NCI-H1105 (cell line): ENCODE measurements at places on chromosomes 2 and 18.

DNA sequence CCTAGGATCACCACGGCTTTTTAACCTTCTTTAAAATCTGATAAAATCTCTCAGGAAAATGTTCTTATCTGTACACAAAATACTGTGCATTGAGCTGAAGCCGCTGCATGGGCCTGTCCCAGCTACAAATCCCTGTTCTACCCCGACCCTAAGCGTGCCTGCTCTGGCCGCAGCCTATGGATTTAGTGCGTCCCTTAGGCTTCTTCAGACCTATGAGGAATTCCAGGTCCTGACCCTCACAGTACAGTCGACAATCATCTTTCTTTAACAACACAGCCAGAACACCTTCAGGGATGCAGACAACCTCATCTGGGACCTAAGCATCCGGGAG lies 477 bp upstream of the WDCP start:
- no peak for DNase-seq

GRCh38 chr2:37080266-37080665 lies 3.9 kb downstream of the HEATR5B start:
- no peak for DNase-seq

DNA sequence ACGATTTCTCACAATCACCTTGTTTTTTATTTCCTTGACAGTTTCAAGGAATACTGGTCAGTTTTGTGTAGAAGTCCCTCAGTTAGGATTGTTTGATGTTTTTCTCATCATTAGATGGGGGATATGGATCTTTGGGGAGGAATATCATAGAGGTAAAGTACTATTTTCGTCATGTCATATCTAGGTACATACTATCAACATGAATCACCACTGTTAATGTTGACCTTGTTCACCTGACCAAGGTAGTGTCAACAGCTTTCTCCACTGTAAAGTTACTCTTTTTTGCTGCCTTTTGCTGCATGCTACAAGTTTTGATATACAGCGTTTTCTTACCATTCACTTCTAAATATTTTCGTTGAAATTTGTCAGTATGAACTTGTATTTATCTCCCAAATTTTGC lies 32.7 kb downstream of the NLRC4 start:
- no peak for DNase-seq

GRCh38 chr2:152475982-152476381 lies 141.0 kb downstream of the FMNL2 start:
- DNase-seq = no peak

DNA sequence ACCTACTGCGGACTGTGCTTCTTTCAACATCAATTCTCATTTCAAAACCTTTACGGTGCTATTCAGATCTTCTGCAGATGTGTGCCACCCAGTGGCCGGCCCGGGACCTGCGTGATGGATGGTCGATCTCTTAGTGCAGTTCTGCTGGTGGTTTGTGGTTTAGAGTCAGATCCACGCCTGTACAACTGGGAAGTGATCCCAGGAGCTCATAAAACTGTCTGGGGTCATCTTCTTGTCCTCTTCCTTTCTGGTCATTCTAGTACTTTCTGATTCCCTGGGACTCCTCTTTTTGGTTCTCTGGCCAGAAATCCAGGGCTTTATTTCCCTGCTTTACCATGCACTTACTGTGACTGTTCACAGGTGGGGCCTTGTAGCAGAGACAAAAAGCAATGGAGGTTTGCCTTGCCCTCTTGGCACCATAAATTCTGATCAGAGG lies 15.8 kb upstream of the SELENOI start:
- peak; percentile 60 for DNase-seq

- no peak for DNase-seq
These were observed 722.3 kb downstream of the RNF144A start for GRCh38 chr2:7639476-7639875.

DNA sequence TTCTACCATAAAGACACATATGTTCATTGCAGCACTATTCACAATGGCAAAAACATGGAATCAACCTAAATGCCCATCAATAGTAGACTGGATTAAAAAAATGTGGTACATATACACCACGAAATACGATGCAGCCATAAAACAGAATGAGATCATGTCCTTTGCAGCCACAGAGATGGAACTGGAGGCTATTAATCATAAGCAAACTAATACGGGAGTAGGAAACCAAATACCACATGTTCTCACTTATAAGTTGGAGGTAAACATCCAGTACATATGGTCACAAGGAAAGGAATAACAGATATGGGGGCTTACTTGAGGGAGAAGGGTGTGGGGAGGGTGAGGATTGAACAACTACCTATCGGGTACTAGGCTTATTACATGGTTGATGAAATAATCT lies 7.7 kb downstream of the HMSD start:
- no peak for DNase-seq

GRCh38 chr2:230921806-230922595 lies 3.0 kb downstream of the GPR55 start:
- no peak for DNase-seq

GRCh38 chr18:38635709-38636430 lies 1070.3 kb upstream of the CELF4 start:
- no peak for DNase-seq

DNA sequence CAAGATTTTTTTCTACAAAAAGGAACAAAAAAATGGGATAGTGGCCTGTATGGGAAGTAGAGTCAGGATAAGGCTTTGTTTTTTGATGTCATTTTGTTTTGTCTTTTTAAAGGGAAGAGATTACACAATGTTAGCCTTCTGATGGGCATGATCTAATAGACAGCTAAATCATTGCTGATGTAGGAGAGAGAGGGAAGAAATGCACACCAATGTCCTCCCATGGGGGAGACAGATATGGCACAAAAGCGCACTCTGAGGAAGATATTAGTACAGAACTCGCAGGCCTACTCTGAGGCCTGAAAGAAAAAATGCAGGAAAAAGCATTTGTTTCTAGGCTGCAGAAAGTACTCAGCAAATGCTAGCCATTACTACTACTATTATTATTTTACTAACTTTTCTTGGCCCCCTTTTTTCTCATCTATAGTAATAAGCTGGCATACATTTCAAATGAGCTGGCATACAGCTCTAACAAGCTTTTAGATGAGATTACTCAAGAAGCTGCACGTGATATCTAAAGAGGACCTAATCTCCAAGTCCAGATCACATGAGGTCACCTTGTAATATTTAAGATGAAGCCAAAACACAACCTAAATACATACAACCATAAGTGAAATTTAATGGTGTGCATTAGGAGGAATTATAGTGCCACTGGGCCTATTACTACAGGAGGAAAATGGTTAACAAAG lies 269.4 kb upstream of the TANK start:
- DNase-seq = no peak

DNA sequence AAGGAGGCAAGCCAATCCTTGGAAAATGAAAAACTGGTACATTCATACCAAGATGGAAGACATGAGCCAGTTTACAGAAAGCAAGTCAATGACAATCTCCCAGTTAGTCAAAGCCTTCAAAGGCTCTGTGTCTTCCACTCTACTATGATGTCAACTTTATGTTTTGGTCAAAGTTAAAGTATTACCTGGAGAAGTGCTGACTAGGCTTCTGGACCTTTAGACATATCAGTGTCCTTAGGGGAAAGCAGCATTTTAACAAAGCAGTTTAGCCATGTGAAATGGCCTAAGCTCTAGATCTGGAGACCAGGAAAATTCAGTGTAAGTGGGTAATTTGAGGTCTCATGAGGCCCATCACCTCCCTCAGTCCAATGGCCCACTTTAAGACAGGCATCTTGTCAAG lies 30.8 kb downstream of the AAK1 start:
- DNase-seq = no peak

DNA sequence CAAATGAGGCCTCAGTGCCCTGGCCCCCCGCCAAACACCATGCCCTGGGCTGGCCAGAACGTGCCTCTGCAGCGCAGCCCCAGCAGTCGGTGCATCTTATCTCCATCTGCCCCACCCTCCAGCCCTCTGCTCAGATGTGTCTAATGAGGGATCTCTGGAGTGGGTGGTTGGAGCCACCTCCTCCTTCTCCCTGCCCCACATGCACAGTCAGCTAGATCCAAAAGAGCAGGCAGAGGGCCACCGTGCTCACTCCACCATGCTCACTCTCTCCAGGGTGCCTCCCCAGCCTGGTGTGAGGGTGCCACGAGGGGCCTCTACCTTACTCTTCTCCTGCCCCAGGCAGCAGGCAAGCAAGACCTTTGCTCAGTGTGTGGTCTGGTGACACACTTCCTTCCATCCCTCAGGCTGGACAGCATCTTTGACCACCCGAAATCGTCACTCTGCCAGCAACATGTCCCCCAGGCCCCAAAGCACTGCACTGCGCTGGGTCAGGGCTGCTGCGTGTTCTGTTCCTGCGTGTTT lies 266.1 kb upstream of the HDAC4 start:
- peak; percentile 5 for DNase-seq

DNA sequence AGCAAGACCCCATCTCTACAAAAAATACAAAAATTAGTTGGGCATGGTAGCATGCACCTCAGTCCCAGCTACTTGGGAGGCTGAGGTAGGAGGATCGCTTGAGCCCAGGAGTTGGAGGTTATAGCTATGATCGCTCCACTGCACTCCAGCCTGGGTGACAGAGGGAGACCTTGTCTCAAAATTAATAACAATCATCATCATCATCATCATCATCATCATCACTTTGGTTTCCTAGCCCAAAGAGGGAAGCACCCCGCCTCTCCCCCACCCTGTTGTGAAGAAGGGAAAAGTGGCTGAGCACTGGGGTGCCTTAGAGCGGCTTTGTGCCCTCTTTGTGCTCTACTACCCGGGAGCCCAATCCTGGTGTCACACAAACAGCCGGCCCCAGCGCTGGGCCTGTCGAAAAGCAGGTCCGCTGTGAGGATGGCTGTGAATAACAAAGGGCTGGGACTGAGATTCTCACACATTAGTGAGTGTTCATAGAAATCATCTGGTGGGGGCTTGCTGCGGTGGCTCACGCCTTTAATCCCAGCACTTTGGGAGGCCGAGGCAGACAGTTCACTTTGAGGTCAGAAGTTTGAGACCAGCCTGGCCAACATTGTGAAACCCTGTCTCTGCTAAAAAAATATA lies 42.6 kb upstream of the ASXL2 start:
- no peak for DNase-seq

DNA sequence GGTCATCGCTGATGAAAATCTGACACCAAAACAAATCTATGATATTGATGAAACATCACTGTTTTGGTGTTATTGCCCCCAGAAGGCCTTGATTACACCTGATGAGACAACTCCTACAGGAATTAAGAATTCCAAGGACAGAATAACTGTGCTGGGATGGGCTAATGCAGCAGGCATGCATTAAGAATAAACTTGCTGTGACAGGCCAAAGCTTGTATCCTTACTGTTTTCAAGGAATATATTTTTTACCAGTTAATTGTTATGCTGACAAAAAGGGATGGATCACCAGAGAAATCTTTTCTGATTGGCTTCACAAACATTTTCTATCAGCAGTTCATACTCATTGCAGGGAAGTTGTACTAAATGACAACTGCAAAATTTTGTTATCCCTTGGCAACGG lies 278.2 kb downstream of the IKZF2 start:
- DNase-seq = no peak

- DNase-seq = no peak
These were observed 95.4 kb upstream of the ZNF532 start for GRCh38 chr18:58769321-58769720.

DNA sequence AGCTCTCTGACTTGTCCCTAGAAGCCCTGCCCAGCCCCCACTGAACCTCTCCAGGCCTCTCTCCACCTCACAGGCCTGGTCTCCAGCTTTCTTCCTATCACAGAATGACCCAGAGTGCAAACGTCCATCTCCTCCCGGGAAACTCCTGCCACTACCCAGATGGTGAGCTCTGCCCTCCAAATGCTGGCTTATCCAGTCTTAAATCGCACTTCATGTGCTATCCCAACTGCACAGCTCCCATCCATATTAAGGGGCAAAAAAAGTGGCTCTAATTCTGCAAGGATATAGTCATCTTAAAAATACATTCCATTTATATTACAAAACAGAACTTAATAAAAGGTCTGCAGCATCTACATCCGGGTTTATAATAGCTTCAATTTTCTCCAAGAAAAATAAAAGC lies 70.8 kb upstream of the CDC42EP3 start:
- DNase-seq = no peak

GRCh38 chr2:127397568-127398238 lies 9.9 kb upstream of the MAP3K2 start:
- DNase-seq = no peak

DNA sequence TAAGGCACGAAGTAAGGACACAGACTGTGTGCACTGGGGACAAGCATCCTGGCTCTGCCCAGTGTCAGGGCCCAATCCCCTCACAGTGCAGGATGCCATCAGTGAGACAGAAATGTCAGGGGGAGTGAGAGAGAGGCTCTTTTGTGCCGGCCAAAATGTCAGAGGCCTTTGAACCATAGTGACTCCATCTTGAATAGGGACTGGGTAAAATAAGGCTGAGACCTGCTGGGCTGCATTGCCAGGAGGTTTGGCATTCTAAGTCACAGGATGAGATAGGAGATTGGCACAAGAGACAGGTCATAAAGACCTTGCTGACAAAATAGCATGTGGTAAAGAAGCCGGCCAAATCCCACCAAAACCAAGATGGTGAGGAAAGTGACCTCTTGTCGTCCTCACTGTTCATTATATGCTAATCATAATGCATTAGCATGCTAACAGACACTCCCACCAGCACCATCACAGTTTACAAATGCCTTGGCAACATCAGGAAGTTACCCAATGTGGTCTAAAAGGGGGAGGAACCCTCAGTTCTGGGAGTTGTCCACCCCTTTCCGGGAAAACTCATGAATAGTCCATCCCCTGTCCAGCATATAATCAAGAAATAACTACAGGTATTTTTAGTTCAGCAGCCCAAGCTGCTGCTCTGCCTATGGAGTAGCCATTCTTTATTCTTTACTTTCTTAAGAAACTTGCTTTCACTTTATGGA lies 337.4 kb downstream of the LPIN1 start:
- no peak for DNase-seq

GRCh38 chr2:220452561-220452960 lies 825.1 kb downstream of the SLC4A3 start:
- DNase-seq = no peak

GRCh38 chr2:223488814-223489213 lies 113.3 kb downstream of the SCG2 start:
- peak; percentile 43 for DNase-seq

GRCh38 chr2:45458909-45459563 lies 152.0 kb downstream of the SRBD1 start:
- no peak for DNase-seq

GRCh38 chr2:18238209-18238608 lies 322.2 kb downstream of the RDH14 start:
- DNase-seq = no peak

GRCh38 chr2:144452989-144453336 lies 67.0 kb downstream of the ZEB2 start:
- DNase-seq = no peak
